ENCODE measurements at places on chromosomes 13 and 19.

DNA sequence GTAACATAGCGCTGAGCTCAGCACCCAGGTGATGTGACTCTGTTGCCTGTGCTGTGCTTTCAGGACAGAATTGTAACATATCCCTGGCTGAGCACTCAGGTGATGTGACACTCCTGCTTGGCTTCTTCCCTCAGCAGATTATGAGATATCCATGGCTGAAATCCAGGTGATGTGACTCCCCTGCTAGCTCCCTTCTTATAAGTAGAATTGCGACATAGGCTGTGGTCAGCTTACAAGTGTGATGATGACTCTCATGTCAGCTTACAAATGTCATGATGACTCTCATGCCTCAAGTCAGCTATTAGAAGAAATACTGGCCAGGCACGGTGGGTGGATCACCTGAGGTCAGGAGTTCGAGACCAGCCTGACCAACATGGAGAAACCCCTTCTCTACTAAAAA lies 14.3 kb upstream of the ZNF429 start:
- no peak for DNase-seq

- DNase-seq, result no peak
These were observed 4.3 kb downstream of the ZNF486 start for GRCh38 chr19:20171285-20171684.

DNA sequence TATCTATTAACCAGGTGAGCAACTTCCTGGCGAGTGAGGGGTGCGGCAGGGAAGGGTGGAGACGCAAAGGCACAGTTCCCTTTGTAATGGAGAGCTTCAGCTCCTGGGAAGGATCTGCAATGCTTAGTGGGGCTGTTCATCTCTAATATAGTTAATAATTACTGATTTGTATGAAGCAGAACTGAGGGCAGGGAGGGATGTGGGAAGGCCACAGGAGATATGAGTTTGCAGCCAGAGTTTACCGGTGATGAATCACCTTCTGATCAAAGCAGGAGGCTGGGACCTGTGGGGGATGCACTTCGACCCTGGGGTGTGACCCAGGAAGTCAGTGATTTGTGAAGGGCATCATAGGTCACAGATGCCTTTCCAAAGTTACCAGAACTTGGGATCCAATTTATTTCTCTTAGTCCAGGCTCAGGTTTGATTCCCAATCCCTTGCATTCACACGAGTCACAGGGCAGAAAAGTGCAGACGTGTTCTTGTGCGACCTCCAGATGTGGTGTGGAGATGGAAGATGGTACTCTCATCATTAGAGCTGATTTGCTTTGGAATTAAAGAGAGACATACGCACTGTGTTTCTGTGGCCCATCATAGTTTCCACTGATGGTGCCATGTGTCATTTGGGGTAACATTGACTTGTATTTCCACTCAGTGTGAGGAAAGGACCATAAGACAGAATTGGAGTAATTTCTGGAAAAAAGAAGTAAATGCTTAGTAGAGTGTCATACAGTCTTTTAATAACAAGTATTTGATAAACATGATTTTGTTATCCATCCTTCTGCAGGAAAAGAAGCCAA lies 55.0 kb downstream of the LRCH1 start:
- no peak for DNase-seq

DNA sequence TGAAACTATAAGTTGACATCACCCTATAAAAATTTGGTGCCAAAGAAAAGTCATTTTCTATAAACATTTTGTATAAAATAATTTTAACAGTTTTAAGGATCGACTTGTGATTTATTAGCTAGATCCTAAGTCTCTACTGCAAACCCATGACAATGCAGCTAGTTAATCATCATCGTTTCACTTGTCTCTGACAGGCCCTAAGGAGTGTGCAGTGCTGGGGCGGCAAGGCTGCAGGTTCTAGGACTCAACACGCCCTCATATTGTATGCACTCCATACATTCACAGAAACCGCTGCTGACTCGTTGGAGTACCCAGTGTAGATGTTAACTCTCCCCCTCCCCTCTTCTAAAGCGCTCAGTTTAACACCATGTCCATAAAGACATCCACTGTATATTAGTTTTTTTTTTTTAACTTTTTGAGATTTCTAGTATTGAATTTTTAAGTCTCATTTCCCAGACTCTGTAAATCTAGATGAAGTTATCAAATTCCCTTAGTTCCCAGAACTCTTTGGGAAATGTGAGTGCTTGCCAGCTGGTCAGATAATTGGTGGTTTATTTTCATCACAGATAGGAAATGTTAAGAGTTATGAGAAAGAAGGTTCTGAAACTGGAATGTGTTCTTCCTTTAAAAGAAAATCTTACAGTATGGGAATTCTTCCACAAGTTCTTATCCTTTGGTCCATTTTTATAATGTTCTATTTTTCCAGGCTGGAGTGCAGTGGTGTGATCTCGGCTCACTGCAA lies 162.8 kb upstream of the RNF113B start:
- DNase-seq, result no peak

GRCh38 chr13:44703371-44703770 lies 127.2 kb upstream of the TSC22D1 start:
- DNase-seq, result no peak

GRCh38 chr13:108656742-108657141 lies 27.3 kb downstream of the MYO16 start:
- DNase-seq, result no peak

DNA sequence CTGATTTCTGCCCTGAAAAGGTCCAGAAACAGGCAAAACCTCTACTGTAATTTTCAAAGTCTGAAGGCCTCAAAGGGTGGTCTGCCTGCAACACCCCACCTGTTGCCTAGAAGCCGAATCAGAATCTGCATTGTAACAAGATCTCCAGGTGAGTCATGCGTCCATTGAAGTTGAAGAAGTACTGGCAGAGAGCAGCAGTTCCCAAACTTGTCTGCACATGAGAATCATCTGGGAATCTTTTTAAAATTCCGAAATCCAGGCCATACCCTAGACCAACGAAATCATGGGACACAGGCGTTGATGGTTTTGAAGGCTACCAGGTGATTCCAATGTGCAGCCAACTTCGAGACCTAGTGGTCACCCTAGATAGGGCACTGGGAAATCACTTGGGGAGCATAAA lies 16.0 kb upstream of the CLN5 start:
- no peak for DNase-seq

- no peak for DNase-seq
These were observed 913.2 kb downstream of the DIAPH3 start for GRCh38 chr13:59250336-59251189.

- DNase-seq, result no peak
These were observed 10.2 kb downstream of the N4BP2L2 start for GRCh38 chr13:32528358-32528757.

DNA sequence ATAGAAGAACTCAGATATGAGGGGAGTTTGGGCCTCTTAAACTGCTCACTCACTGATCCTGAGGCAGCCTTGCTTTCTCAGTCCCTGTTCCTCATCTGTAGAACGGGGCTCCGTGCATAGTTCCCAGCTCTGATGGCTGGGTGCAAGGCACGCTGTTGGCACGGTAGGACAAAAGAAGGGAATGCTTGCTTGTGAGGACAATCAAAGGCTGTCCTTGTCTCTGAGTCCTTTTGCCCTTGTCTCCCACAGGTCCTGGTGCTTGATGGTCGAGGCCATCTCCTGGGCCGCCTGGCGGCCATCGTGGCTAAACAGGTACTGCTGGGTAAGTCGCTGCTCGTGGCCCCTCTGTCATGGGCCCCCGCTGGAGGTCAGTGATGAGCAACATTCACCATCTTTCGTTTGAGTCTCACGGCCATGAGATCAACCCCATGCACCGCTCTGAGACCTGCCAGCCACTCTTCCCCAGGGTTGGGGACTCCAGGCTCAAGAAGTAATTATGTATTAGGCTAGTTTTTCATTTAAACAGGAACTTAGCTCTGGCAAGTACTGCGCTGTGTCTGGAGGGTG lies 2.3 kb downstream of the RPL13A start:
- DNase-seq, result no peak

All from iPS-NIHi11 (cell line).